ENCODE measurements at places on chromosomes 16 and 17. TPM values are rescaled to one million over a fixed set of nuclear protein-coding genes. Genes with fewer than 3 reads are reported as not detected.

DNAH17 gene
- total RNA-seq, result 1.1 TPM

SLC47A1 gene
- total RNA-seq, result 1.3 TPM

CRYM gene
- total RNA-seq, result 0.31 TPM

IKZF3 gene
- total RNA-seq, result not detected

ASGR1 gene
- not detected for total RNA-seq

TTYH2 gene
- 1.3 TPM for total RNA-seq

SNX20 gene
- total RNA-seq, result not detected

FNDC8 gene
- not detected for total RNA-seq

ZNF423 gene
- total RNA-seq, result 0.08 TPM

MYL11 gene
- not detected for total RNA-seq

CORO1A gene
- 10.9 TPM for total RNA-seq

TNFSF13 gene
- total RNA-seq, result 5.9 TPM

ODF4 gene
- total RNA-seq, result not detected

HEATR9 gene
- total RNA-seq, result not detected

FAHD1 gene
- total RNA-seq, result 34.9 TPM

TMEM132E gene
- not detected for total RNA-seq

TNP2 gene
- total RNA-seq, result not detected

KIF2B gene
- total RNA-seq, result not detected

ODAD4 gene
- 1.6 TPM for total RNA-seq

CCL7 gene
- not detected for total RNA-seq

XAF1 gene
- 0.84 TPM for total RNA-seq

TSR1 gene
- total RNA-seq, result 67.9 TPM

JPT2 gene
- total RNA-seq, result 84.7 TPM

SLC26A11 gene
- 1.5 TPM for total RNA-seq

TP53TG3B gene
- total RNA-seq, result not detected

SETD1A gene
- total RNA-seq, result 3.5 TPM

PRSS27 gene
- total RNA-seq, result 0.76 TPM

USP6 gene
- under 0.01 TPM for total RNA-seq
